ENCODE measurements at places on chromosomes 7 and 10.

GRCh38 chr7:75878312-75878768 is 494 bp upstream of the RHBDD2 start:
- DNase-seq: no peak

GRCh38 chr7:86833360-86833759 is 189.7 kb downstream of the GRM3 start:
- DNase-seq: no peak

GRCh38 chr10:92829786-92830377 is 18.4 kb upstream of the EXOC6 start:
- no peak for DNase-seq

DNA sequence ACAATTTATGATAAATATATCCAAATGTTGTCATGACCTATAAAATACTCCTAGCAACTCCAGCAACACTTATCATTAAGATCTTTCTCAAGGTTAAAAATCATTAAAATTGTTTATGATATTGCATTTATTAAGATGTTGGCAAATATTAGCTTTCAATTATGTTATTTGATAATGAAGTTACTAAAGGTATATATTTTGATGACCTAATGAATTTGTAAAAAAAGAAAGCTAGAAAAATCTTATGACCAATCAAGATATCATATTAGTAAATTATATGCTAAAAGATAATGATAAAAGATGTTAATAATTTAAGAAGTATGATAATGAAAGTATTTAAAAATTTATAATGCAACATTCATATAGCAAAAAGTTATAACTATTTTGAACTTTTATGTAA is 66.3 kb upstream of the RAB18 start:
- no peak for DNase-seq

DNA sequence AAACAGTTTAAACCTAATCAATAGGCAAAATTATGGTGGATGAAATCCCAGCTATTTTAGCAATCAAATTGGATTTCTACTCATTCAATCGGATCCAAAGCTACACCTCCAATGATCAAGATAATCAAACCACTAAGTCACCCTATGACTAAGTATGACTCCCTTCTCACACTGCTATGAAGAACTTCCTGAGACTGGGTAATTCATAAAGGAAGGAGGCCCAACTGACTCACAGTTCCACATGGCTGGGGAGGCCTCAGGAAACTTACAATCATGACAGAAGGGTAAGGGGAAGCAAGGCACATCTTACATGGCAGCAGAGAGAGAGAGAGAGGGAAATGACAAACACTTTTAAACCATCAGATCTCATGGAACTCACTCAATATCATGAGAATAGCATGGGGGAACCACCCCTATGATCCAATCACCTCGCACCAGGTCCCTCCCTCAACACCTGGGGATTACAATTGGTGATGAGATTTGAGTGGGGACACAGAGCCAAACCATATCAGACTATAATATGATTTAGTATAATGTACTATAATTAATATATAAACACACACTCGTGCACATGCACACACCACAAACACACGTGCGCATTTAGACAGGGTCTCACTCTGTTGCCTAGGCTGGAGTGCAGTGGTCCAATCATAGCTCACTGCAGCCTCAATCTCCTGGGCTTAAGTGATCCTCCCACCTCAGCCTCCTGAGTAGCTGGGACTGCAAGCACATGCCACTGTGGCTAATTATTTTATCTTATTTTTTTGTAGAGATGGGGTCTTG is 213.6 kb upstream of the FOXK1 start:
- no peak for DNase-seq

GRCh38 chr7:18952846-18953245 is 164.6 kb downstream of the TWIST1 start:
- no peak for DNase-seq

- no peak for DNase-seq
Measured at GRCh38 chr7:46660402-46660980, 739.4 kb upstream of the IGFBP3 start.

DNA sequence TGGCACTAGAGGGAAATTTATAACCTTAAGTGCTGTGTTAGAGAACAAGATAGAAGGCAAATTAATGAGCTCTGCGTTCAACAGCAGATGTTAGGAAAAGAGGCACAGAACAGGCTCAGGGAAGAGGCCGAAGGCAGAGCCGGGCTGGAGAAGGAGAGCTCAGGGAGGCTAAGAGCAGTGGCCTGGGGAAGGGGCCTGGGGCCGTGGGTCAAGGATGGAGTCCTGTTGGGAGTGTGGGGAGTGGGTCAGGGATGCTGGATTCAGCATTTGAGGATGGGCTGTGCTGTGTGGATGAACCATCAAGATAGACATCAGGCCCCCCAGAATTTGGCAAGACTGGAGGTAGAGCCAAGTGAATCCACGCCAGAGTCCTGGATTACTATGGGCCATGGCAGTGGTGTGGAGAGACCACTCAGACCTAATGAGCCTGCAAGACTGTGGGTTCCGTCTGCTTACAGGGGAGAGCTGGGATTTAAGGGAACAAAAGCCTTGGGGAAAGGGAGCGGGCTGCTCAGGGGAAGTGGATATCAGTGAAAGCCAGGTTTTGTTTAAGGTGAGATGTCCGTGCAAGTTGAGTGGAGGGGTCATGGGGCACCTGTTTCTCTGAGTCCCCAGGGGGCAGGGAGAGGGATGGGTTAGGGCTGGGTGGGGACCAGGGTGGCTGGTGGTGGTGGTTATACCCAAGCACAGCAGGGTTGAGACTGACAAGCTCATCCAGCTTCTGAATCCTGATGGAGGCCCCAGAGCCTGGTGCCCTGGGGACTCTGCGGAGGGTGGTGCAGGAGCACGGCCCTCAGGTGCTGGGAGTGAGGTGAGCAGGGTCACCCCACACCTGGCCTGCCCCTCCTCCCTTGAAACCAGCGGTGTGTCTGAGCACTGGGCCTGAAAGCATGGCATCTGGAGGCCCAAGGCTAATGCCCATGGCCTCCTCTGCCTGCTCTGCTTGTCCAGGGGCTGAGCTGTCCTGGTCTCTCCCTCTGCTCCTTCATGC is 101.7 kb downstream of the BMS1 start:
- DNase-seq: no peak

DNA sequence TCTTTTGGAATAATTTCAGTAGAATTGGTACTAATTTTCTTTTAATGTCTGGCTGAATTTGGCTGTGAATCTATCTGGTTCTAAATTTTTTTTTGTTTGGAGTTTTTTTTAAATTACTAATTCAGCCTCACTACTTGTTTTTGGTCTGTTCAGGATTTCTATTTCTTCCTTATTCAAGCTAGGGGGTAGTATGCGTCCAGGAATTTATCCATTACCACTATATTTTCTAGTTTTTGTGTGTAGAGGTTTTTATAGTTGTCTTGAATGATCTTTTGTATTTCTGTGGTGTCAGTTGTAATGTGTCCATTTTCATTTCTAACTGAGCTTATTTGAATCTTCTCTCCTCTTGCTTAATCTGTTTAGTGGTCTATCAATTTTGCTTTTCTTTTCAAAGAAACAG is 48.9 kb upstream of the ICA1 start:
- no peak for DNase-seq

DNA sequence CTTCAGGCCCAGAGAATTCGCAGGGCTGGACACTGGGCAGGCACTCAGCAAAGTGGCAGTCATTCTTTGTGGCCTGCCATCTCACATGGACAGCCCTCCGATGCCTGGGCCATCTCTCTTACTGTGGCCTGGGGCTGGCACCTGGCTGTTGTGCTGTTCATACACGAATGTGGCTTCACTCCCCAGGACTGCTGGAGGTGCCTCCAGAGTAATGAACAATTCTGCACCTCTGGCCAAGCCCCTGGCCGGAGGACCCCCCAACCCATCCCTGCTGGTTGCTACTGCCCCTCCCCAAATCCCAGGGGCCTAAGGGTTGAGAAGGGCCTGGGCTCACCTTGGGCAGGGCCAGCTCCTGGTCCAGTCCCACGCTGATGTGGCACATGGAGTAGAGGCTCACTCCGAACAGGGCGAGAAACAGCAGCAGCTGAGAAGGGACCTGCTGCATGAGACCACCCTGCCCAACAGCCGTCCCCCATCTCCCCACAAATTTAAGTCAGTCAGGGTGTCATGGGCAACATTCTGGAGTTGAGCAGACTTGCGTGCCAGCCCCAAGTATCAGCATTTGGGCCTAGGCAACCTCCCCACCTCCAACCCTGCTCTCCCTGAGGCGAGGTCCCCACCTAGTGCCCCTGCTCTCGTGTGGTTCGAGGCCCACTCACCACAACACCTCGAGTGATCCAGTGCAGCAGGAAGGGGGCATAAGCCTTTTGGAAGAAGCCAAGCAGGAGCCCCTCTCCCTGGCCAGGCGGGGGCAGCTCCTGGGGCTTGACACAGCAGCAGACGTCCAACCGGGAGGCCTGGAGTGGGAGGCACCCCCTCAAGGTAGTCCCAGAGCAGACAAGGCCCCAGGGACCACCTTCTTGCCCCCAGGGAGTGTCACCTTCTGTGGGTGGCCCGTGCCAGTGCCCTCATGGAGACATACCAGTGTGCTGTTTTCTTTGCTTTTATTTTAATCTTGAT is 9.4 kb downstream of the NPC1L1 start:
- no peak for DNase-seq

DNA sequence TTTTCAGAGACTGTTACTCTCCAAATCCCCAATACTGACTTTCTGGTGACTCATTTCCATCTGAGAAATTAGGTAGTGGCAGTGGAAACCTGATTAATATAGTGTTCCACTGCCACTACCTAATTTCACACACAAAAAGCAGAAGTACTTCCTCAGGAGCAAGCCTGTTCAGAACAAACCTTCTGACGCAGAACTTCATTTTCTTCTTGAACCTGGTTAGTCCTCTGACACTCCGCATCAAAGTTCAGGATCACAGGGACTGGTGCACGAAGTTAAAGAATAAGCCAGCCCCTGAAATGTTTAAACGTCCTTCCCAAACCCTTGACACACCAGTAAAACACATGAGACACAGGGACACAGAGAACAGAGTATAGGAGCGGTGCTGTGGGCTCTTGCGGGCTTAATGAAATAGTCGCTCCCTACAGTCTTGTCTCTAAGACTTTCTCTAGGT is 4.4 kb downstream of the WDR91 start:
- no peak for DNase-seq

- DNase-seq: no peak
Measured at GRCh38 chr7:12975412-12975811, 288.0 kb downstream of the ARL4A start.

DNA sequence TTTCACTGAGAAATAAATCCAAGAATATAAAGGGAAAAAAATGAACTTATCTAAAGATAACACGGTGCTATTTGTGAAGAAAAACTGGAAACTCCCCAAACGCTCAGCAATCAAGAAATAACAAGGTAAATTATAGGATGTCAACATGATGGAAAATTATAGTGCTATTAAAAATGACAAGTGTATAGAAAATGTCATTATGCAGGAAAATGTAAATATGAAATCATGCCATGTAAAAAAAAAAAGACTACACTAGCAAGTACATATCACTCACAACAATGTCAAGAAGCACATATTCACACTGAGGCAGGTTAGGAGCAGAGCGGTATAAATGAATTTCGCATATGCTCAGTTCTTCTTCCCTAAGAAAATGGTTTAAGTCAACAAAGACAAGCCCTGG is 27.7 kb downstream of the KLRG2 start:
- no peak for DNase-seq

GRCh38 chr7:16652888-16653287 is 6.9 kb downstream of the BZW2 start:
- DNase-seq: no peak

DNA sequence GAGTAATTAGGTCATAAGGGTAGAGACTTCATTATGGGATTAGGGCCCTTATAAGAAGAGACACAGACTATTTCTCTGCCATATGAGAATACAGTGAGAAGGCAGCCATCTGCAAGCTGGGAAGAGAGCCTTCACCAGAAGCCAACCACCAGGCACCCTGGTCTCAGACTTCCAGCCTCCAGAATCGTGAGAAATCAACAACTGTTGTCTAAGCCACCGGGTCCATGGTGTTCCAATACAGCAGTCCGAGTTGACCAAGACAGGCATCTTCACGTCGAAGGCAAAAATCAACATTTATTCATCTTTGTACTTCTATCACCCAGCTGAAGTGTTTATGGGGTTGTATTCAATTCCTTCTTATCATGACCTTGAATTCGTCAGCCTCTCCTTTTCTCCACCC is 5.3 kb downstream of the TUBAL3 start:
- DNase-seq: no peak

GRCh38 chr10:132889556-132889955 is 52.8 kb downstream of the CFAP46 start:
- DNase-seq: no peak

- DNase-seq: no peak
Measured at GRCh38 chr10:113291413-113291812, 261.4 kb upstream of the HABP2 start.

GRCh38 chr7:13742811-13743210 is 246.7 kb downstream of the ETV1 start:
- DNase-seq: no peak

DNA sequence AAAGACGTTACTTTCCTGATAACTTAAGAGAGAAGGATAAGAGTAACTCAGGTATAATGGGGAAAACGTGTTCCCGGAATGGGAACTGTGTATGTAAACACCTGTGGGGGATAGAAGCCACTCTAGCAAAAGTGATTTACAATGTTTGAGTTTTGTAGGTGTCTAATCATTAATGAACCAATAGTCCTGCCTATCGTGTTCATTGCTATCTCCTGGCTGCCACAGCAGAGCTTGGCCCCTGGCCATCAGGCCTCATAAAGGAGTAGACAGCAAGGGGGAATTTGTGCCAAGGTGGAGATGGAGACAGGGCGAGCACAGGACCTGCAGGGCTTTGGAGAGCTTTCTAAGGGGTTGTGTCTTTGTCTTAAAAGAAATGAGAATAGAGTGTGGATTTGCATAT is 102.1 kb downstream of the GAD2 start:
- no peak for DNase-seq

DNA sequence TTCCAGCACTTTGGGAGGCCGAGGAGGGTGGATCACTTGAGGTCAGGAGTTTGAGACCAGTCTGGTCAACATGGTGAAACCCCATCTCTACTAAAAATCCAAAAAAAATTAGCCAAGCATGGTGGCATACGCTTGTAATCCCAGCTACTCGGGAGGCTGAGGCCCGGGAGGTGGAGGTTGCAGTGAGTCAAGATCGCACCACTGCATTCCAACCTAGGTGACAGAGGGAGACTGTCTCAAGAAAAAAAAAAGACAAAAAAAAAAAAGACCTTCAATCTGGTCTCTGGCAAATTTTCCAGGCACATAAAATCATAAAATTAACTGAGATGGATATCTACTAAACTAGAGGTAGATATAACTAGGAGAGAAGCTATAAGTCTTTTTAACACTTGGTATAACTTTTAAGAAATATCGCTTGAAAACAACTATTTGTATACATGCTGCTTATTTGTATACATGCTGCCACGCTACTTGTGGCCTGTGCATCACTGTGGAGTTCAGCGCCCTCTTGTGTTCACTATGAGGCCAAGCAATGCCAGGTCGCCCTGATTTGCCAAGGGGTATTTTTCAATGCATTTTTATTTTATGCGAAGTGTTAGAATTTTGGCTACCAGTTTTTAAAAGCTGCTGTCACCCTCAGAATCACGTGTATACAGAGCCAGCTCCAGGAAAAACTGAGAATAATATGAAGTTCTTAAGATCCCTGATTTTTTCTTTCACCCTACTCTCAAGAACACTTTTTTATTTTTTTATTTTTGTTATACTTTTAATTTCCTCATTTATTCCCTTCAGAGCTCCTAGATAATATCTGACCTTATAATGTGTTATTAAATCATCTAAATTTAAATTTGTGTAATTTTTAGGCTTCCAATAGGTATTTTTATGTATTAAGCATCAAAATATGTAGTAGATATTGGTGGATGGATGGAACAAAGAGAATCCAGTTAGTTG is 26.7 kb downstream of the CYCS start:
- peak; percentile 33 for DNase-seq

All from anterior cingulate cortex (tissue), 58 donors.